ENCODE measurements at places on chromosomes 3 and 15.

- H3K4me1 ChIP-seq = peaks cover 17% of the 10 kb centered on the region
- no peaks in the 10 kb centered on the region for H3K36me3 ChIP-seq
- H3K27ac ChIP-seq = 0 out of 2 replicates have a peak overlapping the region, but pooled peaks have one; percentile 6
- peak; percentile 54 for DNase-seq
These were observed 92.6 kb upstream of the CCDC54 start for GRCh38 chr3:107284612-107285011.

DNA sequence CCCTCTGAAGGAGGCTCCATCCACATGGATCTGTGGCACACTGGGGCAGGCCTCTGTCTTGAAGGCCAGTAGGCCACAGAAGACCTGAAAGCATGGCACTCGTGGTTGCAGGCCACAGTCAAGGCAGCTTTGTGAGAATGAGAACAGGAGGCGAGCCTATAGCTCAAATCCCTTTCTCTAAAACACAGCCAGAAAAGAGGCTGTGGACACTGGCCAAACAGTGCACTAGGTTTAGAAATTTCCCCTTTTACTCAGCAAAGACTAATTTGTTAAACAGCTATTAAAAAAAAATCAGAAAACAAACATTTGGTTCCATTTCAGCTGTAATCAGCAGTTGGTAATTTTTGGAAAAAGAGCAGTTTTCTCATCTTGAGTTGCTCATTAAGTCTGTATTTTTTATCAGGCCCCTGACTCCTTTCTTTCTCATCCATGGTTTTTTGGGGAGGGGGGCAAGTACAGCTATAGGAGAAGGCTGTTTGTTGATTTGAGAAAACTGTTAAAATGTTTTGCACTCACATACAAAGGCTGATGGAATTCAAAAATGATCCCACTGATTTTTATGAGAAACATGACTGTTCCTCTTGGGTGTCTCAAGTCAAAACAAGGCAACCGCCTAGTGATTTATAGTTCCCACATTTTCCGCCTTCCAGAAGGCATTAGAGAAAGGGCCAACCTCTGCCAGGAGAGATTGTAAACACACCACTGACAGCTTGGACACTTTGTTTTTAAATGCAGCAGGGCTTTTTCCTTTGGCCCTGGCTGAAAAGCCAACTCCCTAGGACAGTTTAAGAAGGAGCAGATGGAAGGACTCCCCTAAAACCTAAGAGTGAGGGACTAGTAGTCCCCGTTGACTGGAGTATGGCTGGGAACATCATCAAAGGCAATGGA is 28.1 kb downstream of the PARP16 start:
- no peak overlapping the region for H3K27ac ChIP-seq
- H3K4me3 ChIP-seq = no peak overlapping the region
- no peaks in the 10 kb centered on the region for H3K4me1 ChIP-seq
- H3K27me3 ChIP-seq = no peaks in the 10 kb centered on the region

GRCh38 chr3:35737934-35738706 is 98.8 kb downstream of the ARPP21 start:
- no peaks in the 10 kb centered on the region for H3K36me3 ChIP-seq
- H3K27ac ChIP-seq = no peak overlapping the region
- DNase-seq = no peak
- no peak overlapping the region for H3K4me3 ChIP-seq
- no peaks in the 10 kb centered on the region for H3K4me1 ChIP-seq

DNA sequence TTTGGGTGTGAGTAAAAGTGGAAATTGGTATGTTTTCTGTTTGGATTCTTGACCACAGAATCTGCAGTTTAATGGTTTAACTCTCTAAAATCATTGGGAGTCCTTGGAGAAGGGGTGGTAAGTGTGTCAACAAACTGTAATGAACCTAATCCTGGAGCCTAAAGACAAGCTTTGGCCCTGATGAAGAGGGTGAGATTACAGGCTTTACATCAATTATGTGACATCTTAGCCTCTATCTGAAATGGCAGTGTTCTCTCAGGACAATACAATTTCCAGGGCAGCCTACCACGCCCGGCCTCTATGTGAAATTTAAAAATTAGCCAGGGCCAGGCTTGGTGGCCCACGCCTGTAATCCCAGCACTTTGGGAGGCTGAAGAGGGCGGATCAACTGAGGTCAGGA is 4.3 kb upstream of the PKM start:
- H3K4me1 ChIP-seq = peaks cover 33% of the 10 kb centered on the region
- no peak overlapping the region for H3K4me3 ChIP-seq
- no peak for DNase-seq
- no peaks in the 10 kb centered on the region for H3K36me3 ChIP-seq
- no peak overlapping the region for H3K27ac ChIP-seq

DNA sequence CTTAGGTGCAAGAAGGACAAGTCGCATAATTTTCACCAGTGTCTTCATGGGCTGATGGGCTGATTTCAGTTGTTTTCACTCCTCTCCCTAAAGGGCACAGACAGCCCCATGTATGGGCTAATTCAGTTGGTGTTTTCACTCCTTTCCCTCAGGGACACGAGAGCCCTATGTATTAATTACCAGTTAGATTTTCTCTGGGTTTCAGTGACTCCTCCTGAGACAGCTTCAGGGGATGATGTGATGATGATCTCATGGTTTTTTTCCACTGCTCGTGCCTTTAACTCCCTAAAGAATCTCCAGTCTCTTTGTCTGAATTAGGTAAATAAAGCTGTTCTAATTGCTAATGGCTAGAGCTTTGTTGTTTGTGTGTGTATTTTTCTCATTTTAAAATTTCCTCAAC is 9.9 kb downstream of the RAMAC start:
- no peaks in the 10 kb centered on the region for H3K27me3 ChIP-seq
- no peak overlapping the region for H3K4me3 ChIP-seq
- H3K36me3 ChIP-seq = no peaks in the 10 kb centered on the region

DNA sequence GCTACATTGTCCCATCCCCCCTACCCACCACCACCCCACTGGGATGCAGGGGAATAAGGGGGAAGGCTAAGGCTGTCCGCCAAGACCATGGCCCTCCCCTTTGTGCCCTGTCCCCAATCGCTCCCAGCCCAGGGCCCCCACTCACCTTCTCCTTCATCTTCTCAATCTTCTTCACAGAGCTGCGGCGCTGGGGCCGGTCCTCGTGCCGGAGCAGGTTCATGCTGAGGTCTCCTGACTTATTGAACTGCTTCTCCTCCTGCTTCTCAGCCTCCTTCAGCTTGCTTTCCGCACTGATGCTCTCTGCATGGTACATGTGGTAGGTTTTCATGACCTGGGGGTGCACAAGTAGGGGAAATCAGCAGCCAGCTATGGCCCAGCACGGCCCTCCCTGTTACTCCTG is 101.0 kb upstream of the RAD18 start:
- no peak overlapping the region for H3K27ac ChIP-seq
- DNase-seq = no peak
- H3K4me3 ChIP-seq = no peak overlapping the region
- H3K4me1 ChIP-seq = no peaks in the 10 kb centered on the region
- no peaks in the 10 kb centered on the region for H3K36me3 ChIP-seq

DNA sequence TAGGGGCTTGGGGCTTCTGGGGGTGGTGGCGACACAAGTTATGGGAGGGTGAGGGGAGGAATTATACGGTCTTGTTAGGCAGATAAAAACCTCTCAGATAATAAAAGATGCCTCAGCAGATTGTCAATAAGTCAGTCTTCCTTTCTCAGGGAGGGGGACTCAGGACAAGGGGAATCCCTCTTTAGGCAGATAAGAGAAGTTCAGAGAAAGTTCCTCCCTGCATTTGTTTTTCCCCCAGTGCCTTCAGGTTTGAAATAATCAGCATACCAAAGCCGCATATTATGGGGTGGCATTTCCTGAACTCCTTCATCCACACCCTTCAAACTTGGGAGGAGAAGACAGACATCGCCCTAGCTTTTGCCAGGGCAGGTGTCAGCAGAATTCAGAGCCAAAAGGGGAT is 8.5 kb downstream of the PPCDC start:
- 0 out of 2 replicates have a peak, but pooled peaks cover 2% of the 10 kb centered on the region for H3K36me3 ChIP-seq
- no peak overlapping the region for H3K27ac ChIP-seq
- DNase-seq = no peak
- H3K4me1 ChIP-seq = peaks cover 30% of the 10 kb centered on the region
- H3K27me3 ChIP-seq = no peaks in the 10 kb centered on the region
- no peak overlapping the region for H3K4me3 ChIP-seq

- H3K36me3 ChIP-seq = no peaks in the 10 kb centered on the region
- DNase-seq = no peak
- no peaks in the 10 kb centered on the region for H3K4me1 ChIP-seq
- no peak overlapping the region for H3K27ac ChIP-seq
- H3K27me3 ChIP-seq = no peaks in the 10 kb centered on the region
- H3K4me3 ChIP-seq = no peak overlapping the region
These were observed 57.7 kb downstream of the LIPC start for GRCh38 chr15:58489289-58490085.

GRCh38 chr3:120177151-120177550 is 82.9 kb upstream of the GSK3B start:
- H3K36me3 ChIP-seq = no peaks in the 10 kb centered on the region
- peak; percentile 93 for DNase-seq
- peak overlapping the region; percentile 61 for H3K27ac ChIP-seq
- peak overlapping the region; percentile 42 for H3K4me3 ChIP-seq
- H3K27me3 ChIP-seq = no peaks in the 10 kb centered on the region

DNA sequence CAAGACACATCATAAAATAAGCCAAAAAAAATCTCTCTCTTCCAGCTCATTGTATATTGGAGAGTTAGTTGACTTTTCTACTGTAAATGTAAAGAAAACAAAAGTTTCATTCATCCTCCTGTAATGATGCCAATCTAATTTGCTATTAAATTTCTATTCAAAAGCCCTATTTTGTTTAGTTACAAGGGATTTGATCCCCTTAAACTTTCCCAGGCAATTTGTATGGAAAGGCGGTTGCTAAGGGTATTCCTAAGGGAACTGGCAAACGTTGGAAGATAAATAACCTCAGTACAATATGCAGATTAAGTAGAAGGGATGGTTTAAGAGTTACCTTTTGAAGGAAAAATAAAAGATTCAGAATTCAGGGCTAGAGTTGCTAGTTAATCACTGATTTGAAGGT is 352.7 kb downstream of the TIGIT start:
- no peaks in the 10 kb centered on the region for H3K27me3 ChIP-seq
- DNase-seq = no peak
- H3K36me3 ChIP-seq = no peaks in the 10 kb centered on the region

- no peak overlapping the region for H3K27ac ChIP-seq
- 0 out of 2 replicates have a peak, but pooled peaks cover 4% of the 10 kb centered on the region for H3K27me3 ChIP-seq
- H3K4me1 ChIP-seq = no peaks in the 10 kb centered on the region
- H3K4me3 ChIP-seq = no peak overlapping the region
- no peaks in the 10 kb centered on the region for H3K36me3 ChIP-seq
These were observed 37.6 kb downstream of the NANOGP8 start for GRCh38 chr15:35047528-35047927.

All from PC-3 (cell line).